Dermis microvascular lymphatic vessel endothelial cell (primary cell): ENCODE measurements at places on chromosomes 11 and 22. TPM values are rescaled to one million over a fixed set of nuclear protein-coding genes. Genes with fewer than 3 reads are reported as not detected.

- no peak for DNase-seq
These were observed 83.8 kb downstream of the CCDC81 start for GRCh38 chr11:86458294-86459001.

DNA sequence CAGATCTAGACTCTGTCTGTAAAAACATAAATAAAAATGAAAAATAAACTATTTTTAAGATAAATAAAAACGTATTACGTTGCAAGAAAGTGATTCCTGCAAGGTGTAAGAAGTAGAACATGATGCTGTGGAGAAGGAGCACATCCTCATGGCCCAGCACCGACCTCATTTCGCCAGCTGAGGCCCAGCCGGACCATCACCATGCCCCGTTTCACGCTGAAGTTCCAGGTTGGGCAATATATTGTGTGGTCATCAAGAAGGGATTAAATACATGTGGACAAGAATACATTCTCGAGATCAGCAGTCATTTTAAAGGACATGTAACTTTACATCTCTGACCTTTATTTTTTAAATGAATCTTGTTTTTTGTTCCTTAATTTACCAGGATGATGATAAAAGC lies 20.7 kb upstream of the CTTN start:
- DNase-seq = no peak

Gene SLC17A6
- not detected in 2 replicates for total RNA-seq

DNA sequence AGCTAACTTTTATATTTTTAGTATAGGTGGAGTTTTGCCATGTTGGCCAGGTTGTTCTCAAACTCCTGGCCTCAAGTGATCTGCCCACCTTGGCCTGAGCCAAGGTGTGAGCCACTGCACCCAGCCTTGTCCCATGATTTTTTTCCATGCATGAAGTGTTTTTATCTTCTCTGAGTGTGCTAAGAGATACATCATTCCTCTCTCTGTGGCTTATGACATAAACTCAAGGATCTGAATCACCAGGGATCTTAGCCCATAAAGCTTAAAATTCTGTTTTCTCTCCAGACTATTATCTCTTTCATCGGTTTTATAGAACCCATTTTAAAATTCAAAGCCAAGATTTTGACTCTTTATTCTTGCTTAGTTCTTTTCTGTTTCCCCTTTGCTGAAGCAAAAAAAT lies 48.4 kb upstream of the C11orf58 start:
- DNase-seq = no peak

Gene GDPD4
- total RNA-seq = not detected in 2 replicates

- DNase-seq = peak; percentile 28
These were observed 6.6 kb downstream of the TREH start for GRCh38 chr11:118672846-118673245.

Gene NCR3LG1
- 0.38 and 0.51 TPM in 2 replicates for total RNA-seq

Gene GSTP1
- 721 and 972 TPM in 2 replicates for total RNA-seq

- DNase-seq = no peak
These were observed 31.1 kb upstream of the ABCC8 start for GRCh38 chr11:17507773-17508172.

GRCh38 chr11:32348502-32348901 lies 86.8 kb downstream of the WT1 start:
- DNase-seq = no peak
